ENCODE measurements at places on chromosomes 7 and 10. TPM values are rescaled to one million over a fixed set of nuclear protein-coding genes. Genes with fewer than 3 reads are reported as not detected.

DNA sequence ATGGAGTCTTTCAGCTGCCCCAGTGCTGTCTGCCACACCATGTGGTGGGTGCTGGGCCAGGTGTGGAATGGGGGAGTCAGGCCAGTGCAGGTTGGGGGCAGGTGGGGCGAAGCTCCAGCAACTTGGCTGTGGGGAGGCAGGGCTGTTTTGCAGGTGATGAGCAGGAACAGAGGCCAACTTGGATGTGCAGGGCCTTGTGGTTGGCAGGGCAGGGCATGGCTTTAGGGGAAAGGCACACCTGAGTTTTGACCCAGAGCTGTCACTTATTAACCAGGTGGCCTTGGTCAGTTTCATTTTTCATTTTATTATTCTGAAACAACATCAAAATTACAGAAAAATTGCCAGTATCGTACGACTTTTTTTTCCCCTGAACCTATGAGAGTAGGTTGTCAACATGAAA is 1.1 kb upstream of the SFTPA2 start:
- peaks cover 5% of the 10 kb centered on the region for H3K4me1 ChIP-seq
- H3K4me3 ChIP-seq = no peak overlapping the region
- H3K36me3 ChIP-seq = no peaks in the 10 kb centered on the region
- DNase-seq = no peak

- H3K4me3 ChIP-seq = no peak overlapping the region
- no peak overlapping the region for H3K27ac ChIP-seq
- peaks cover 6% of the 10 kb centered on the region for H3K4me1 ChIP-seq
- no peak for DNase-seq
Observed at GRCh38 chr7:73606801-73607691, 17.3 kb downstream of the MLXIPL start.

DNA sequence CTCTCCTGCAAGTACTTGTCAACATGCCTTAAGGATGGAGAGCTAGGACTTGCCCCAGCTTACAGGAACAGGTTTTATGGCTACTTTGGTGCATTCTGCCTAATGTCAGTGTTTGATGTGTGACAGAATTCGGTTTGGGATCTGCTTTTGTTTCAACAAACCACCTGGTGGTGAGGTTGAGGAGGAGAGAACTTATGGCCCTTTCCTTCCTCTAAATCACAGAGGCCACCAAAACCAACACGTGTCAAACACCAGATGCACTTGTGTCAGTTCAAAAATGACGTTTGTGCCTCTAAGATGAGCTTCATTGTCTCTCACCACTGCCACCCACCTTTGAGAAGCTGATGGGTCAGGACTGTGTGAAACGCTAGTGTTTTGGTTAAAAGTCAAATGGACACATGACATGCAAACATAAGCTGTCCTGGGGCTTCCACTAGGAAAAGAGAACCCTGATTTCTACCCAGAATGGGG is 83.9 kb downstream of the OSBPL3 start:
- no peak for DNase-seq
- H3K4me3 ChIP-seq = no peak overlapping the region
- no peaks in the 10 kb centered on the region for H3K4me1 ChIP-seq
- H3K27ac ChIP-seq = no peak overlapping the region
- H3K27me3 ChIP-seq = no peaks in the 10 kb centered on the region

- H3K27ac ChIP-seq = no peak overlapping the region
- H3K27me3 ChIP-seq = no peaks in the 10 kb centered on the region
- no peak for DNase-seq
- no peaks in the 10 kb centered on the region for H3K36me3 ChIP-seq
Observed at GRCh38 chr10:82683945-82684344, 809.0 kb downstream of the NRG3 start.

- no peak overlapping the region for H3K27ac ChIP-seq
- no peak for DNase-seq
- H3K36me3 ChIP-seq = no peaks in the 10 kb centered on the region
- H3K27me3 ChIP-seq = no peaks in the 10 kb centered on the region
Observed at GRCh38 chr7:78399033-78399769, 600.6 kb downstream of the PHTF2 start.

SYNPO2L gene
- not detected for total RNA-seq

TSPAN12 gene
- total RNA-seq = 44.6 TPM

GSTO1 gene
- total RNA-seq = 119 TPM

FFAR4 gene
- total RNA-seq = 0.55 TPM

Data from sigmoid colon (tissue), 7 donors.